Fibroblast of skin of left quadriceps (primary cell): ENCODE measurements at places on chromosomes 4 and X.

DNA sequence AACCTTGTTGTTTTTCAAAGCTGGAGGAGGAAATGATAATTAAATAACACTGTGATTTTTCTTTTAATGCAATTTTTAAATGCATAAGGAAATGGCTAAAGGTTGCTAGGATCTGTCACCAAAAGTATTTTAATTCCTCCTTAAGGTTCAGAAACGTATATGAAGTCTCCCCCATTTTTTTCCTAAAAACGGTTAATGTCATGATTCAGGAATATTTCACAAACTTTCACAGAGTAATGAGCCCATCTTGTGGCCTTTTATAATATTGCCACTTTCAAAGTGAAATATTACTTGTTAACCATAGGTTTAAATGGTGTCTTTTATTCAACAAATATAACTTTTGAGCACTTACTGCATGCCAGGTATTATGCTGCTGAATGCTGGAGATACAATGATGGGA is 99.5 kb upstream of the USP38 start:
- DNase-seq: no peak

- no peak for DNase-seq
Observed at GRCh38 chr4:140049849-140050637, 103.9 kb downstream of the MAML3 start.

DNA sequence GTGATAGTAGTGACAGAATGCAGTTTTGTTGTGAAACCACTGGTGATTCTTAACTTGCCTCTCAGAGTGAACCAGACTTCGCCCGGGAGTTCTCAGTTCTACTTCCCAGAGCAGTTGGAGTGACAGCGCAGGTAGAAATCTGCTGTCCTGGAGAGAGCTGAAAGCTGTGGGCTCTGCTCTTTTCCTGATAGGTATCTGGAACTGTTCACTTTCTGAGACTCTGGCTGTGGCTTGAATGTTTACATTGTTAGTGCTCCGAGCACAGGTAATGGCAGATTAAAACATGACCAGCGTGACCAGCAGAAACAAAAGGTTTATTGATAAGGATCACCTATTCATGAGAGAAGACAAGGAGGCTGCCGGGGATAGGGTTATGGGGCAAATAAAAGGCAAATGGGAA is 360.7 kb downstream of the BMPR1B start:
- no peak for DNase-seq

- DNase-seq: peak; percentile 94
Observed at GRCh38 chr4:123555233-123555806, 158.7 kb downstream of the SPRY1 start.

- DNase-seq: no peak
Observed at GRCh38 chr4:2036327-2036726, 22.8 kb upstream of the NAT8L start.

- peak; percentile 9 for DNase-seq
Observed at GRCh38 chr4:152572417-152573086, 36.7 kb upstream of the FBXW7 start.

GRCh38 chr4:40196724-40197281 is at the start of gene RHOH:
TSS of gene RHOH (plus strand) at chr4:40197031. CDS start at chr4:40243387, 46,356 bp downstream.
- no peak for DNase-seq
